H1 (cell line): ENCODE measurements at places on chromosomes 1 and 21. TPM values are rescaled to one million over a fixed set of nuclear protein-coding genes. Genes with fewer than 3 reads are reported as not detected.

CXADR gene
- total RNA-seq: 142 and 145 TPM in 2 replicates

SLFNL1 gene
- not detected in 2 replicates for total RNA-seq

COL9A2 gene
- 2.7 and 3.2 TPM in 2 replicates for total RNA-seq

DNA sequence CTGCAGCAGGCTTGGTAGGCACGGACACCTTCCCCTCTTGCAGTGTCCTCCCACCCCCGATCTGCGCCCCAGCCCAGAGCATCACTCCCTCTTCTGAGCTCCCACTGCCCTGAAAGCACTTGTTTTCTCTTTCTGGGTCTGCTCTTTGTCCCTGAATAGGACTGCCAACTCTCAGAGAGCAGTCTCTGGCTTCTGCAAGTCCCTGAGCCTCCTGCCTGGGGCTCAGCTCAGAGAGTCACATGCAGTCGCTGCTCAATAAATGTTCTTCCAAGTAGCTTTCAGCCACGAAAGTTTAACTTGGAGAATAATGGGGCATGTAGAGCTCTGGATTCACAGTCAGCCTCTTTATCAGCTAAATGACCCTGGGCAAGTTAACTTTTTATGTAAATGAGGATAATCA lies 205.6 kb downstream of the HIVEP3 start:
- peaks cover 6% of the 10 kb centered on the region; the same call in 1 of the 2 replicates for H3K4me1 ChIP-seq
- no peak overlapping the region for H3K4me3 ChIP-seq
- H3K36me3 ChIP-seq: no peaks in the 10 kb centered on the region
- no peak for DNase-seq
- H3K27me3 ChIP-seq: no peaks in the 10 kb centered on the region

- no peak for DNase-seq
- no peak overlapping the region for H3K27ac ChIP-seq
- no peaks in the 10 kb centered on the region for H3K4me1 ChIP-seq
- no peaks in the 10 kb centered on the region for H3K27me3 ChIP-seq
- no peak overlapping the region for H3K4me3 ChIP-seq
Measured at GRCh38 chr1:170415710-170416372, 116.1 kb upstream of the GORAB start.

GRCh38 chr1:107979926-107980325 lies 14.9 kb upstream of the VAV3 start:
- H3K36me3 ChIP-seq: no peaks in the 10 kb centered on the region
- no peak overlapping the region for H3K27ac ChIP-seq
- no peaks in the 10 kb centered on the region for H3K27me3 ChIP-seq
- no peaks in the 10 kb centered on the region for H3K4me1 ChIP-seq
- no peak for DNase-seq

DNA sequence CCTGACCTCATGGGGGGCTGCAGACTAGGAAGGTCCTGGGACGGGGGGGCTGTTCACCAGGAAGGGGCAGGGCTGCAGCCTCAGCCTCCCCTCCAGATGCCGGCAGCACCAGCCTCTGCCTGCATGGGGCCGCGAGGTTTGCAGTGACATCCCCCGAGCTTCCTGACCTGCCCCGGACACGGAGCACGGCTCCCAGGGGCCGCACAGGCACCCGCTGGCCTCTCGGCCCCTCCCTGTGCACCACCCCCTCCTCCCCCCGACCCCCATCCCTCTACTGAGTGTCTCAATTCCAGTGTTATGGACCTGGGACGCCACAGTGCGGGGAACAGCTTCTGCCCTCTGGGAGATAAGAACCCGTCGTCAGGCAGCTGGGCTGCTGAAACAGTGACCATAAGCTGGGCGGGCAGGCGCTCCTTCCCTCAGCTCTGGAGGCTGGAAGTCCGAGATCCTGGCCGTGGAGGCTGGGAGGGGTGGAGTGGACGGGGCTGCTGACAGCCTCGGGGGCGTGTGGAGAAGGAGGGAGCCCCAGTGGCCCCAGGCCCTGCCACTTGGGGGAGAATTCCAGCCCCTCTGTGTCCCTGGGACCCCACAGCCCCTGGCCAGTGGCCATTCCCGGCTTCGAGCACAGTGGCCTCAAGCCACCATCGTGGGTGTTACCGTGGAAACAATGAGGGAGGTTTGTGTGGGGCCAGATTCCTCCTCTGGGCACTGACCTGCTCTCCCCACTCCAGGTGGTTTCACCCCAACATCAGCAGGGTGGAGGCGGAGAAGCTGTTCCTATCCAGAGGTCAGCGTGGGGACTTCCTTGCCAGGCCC lies 11.6 kb downstream of the RNF223 start:
- no peak overlapping the region for H3K4me3 ChIP-seq
- H3K27ac ChIP-seq: no peak overlapping the region
- no peak for DNase-seq
- peaks cover 49% of the 10 kb centered on the region for H3K27me3 ChIP-seq
- H3K4me1 ChIP-seq: peaks cover 7% of the 10 kb centered on the region

GRCh38 chr1:183355181-183355580 lies 63.0 kb downstream of the NMNAT2 start:
- no peaks in the 10 kb centered on the region for H3K36me3 ChIP-seq
- no peaks in the 10 kb centered on the region for H3K27me3 ChIP-seq
- H3K4me1 ChIP-seq: peaks cover 3% of the 10 kb centered on the region; the same call in 1 of the 2 replicates
- H3K4me3 ChIP-seq: no peak overlapping the region

DNA sequence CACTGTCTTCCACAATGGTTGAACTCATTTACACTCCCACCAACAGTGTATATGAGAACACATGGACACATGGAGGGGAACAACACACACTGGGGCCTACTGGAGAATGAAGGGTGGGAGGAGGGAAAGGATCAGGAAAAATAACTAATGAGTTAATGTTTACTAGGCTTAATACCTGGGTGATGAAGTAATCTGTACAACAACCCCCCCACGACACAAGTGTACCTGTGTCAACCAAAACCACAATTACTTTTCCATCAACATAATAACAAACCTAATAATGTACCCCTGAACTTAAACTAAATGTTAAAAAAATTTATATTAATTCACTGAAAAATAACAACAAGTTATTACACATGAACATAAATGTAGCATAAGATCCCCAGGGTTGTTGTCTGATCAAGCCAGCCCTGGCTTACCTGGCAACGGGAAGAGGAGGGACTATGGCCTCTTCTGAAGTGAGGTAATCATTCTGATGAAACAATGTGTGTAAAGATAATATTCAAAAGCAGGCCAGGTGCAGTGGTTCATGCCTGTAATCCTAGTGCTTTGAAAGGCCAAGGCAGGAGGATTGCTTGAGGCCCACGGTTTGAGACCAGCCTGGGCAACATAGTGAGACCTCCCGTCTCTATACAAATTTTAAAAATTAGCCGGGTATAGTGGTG lies 40.8 kb upstream of the HEATR1 start:
- H3K27ac ChIP-seq: no peak overlapping the region
- no peaks in the 10 kb centered on the region for H3K27me3 ChIP-seq
- no peaks in the 10 kb centered on the region for H3K36me3 ChIP-seq
- no peak for DNase-seq
- H3K4me1 ChIP-seq: no peaks in the 10 kb centered on the region

GRCh38 chr1:227357927-227358302 lies 39.6 kb upstream of the CDC42BPA start:
- H3K36me3 ChIP-seq: no peaks in the 10 kb centered on the region
- no peak for DNase-seq
- no peaks in the 10 kb centered on the region for H3K27me3 ChIP-seq
- no peak overlapping the region for H3K4me3 ChIP-seq

GRCh38 chr21:33377221-33377920 lies 25.8 kb upstream of the IFNGR2 start:
- H3K36me3 ChIP-seq: no peaks in the 10 kb centered on the region
- no peaks in the 10 kb centered on the region for H3K4me1 ChIP-seq
- DNase-seq: no peak
- no peaks in the 10 kb centered on the region for H3K27me3 ChIP-seq
- H3K4me3 ChIP-seq: no peak overlapping the region

DNA sequence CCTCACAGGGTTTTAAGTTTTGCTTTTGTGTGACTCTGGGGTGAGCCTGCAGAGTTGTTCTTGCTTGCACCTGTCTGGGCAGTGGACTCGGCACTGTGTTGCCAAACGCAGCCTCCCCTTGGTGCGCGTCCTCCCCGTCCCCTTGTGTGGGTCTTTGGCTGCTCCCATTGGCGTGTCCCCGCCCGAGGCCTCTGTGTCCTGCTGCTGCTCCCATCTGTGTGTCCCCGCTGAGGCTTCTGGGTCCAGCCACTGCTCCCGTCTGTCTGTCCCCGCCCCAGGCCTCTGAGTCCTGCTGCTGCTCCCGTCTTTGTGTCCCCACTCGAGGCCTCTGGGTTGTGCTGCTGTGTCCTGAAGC lies 62.8 kb downstream of the PCNT start:
- H3K36me3 ChIP-seq: peaks cover 2% of the 10 kb centered on the region; the same call in 1 of the 2 replicates
- H3K27me3 ChIP-seq: no peaks in the 10 kb centered on the region
- no peak for DNase-seq
- H3K4me3 ChIP-seq: no peak overlapping the region
- no peak overlapping the region; the same call in 1 of the 2 replicates for H3K27ac ChIP-seq

GRCh38 chr1:222334026-222334680 lies 213.8 kb downstream of the HHIPL2 start:
- H3K4me1 ChIP-seq: no peaks in the 10 kb centered on the region
- no peaks in the 10 kb centered on the region for H3K36me3 ChIP-seq
- DNase-seq: no peak

DNA sequence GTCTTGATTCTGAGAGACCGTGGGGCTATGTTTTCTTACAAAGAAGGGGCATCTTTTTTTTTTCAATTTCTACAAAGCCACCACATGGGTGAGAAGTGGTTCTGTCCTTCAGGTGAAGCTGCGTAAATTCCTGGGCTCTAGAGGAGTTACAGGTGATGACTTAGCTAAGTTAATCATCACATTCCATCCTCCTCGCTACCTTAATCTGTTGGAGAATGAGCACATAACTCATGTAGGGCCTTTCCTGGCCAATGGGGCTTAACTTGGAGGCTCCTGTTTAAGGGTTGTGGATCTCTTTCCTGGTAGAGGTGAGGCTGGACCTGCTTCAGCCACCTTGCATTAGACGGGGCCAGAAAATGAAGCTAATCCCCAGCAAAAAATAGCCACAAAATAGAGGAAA lies 19.9 kb downstream of the REG4 start:
- no peak overlapping the region for H3K4me3 ChIP-seq
- no peaks in the 10 kb centered on the region for H3K36me3 ChIP-seq
- H3K4me1 ChIP-seq: no peaks in the 10 kb centered on the region

DNA sequence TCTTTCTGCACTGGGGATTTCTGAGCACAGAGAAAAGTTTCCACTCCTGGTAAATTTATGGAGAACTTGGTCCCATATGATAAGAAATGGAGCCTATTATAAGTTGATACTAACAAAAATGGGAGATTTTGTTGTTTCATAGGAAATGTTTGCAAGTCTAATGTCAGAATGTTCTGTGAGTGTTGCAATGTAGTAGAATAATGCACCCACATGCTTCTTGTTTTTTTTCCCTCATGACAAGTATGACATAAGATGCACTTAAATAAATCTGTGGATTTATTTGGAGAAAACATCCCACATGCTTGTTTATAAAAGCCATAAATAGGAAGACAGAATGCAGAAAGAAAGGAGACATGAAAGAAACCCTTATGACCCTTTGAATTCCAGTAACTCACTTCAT lies 50.8 kb upstream of the KCNJ6 start:
- H3K4me1 ChIP-seq: no peaks in the 10 kb centered on the region
- H3K4me3 ChIP-seq: no peak overlapping the region
- no peak for DNase-seq
- no peaks in the 10 kb centered on the region for H3K36me3 ChIP-seq
- H3K27ac ChIP-seq: no peak overlapping the region

DNA sequence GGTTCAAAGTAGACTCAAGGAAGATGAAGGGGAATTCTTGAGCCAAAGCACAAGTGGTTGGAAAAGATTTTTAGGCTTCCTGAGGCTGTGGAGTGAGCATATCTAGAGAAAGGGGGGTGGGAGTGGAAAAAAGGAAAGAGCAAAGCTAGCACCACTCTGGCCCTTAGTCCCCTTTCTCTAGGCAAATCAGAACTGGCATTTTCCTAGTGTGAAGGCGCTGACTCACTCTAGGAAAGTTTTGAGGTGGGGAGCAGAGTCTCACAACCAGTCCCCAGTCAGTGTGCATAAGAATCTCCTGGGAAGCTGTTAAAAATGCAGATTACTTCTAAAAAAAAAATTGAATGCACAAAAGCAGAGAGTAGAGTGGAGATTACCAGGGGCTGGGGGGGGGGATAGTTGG lies 3.4 kb upstream of the GPR89B start:
- H3K4me1 ChIP-seq: no peaks in the 10 kb centered on the region
- H3K4me3 ChIP-seq: no peak overlapping the region
- no peak overlapping the region for H3K27ac ChIP-seq
- H3K27me3 ChIP-seq: no peaks in the 10 kb centered on the region
- DNase-seq: no peak

DNA sequence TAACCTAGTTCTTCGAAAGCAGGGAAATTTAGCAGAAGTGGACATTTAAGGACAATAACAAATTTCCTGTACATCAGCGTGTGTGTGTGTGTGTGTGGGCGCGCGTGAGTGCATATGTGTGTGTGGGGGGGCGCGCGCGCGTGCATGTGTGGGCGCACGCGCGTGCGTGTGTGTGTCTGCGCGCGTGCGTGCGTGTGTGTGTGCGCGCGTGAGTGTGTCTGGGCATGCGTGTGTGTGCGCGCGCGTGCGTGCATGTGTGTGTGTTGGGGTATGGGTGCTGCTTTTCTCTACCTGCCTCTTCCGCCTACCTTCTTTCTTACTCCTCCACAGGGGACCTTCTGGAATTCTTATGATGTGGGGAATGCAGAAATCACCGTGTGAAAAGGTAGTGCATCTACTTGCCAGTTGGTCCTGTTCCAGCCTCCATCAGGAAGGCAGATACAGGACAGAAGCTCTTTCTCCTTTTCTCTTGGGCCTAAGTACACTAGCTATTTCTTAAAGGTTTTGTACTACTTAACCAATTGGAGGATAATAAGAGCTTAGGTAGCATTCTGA lies 165.4 kb upstream of the KCNK2 start:
- no peaks in the 10 kb centered on the region for H3K4me1 ChIP-seq
- no peaks in the 10 kb centered on the region for H3K27me3 ChIP-seq
- no peak for DNase-seq
- no peaks in the 10 kb centered on the region for H3K36me3 ChIP-seq

DNA sequence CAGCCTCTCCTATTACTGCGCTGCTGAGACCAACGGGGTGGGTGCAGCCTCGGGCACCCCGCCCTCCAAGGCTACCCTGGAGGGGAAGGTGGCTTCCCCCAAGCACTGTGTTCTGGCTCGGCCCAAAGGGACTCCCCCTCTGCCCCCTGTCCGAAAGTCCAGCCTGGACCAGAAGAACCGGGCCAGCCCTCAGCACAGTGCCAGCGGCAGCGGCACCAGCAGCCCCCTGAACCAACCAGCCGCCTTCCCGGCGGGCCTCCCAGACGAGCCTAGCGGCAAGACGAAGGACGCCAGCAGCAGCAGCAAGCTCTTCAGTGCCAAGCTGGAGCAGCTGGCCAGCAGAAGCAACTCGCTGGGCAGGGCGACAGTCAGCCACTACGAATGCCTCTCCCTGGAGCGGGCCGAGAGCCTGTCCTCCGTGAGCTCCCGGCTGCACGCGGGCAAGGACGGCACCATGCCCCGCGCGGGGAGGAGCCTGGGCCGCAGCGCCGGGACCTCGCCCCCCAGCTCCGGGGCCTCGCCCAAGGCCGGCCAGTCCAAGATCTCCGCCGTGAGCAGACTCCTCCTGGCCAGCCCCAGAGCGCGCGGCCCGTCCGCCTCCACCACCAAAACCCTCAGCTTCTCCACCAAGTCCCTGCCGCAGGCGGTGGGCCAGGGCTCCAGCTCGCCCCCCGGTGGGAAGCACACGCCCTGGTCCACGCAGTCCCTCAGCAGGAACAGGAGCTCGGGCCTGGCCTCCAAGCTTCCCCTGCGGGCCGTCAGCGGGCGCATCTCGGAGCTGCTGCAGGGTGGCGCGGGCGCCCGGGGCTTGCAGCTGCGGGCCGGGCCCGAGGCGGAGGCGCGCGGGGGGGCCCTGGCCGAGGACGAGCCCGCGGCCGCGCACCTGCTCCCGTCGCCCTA lies 533.1 kb downstream of the KIF26B start:
- no peak for DNase-seq
- H3K27me3 ChIP-seq: no peaks in the 10 kb centered on the region; the same call in 1 of the 2 replicates
- H3K36me3 ChIP-seq: no peaks in the 10 kb centered on the region
- H3K4me3 ChIP-seq: peak overlapping the region; percentile 56
